ENCODE measurements at places on chromosomes 3 and 15.
A peak's percentile ranks its signal among the peaks of the same experiment; 100 is the strongest.

GRCh38 chr3:171164067-171164465 is 137.5 kb upstream of the SLC2A2 start:
- DNase-seq = no peak

GRCh38 chr15:44536302-44536961 is 515 bp upstream of the EIF3J start:
- DNase-seq = no peak

DNA sequence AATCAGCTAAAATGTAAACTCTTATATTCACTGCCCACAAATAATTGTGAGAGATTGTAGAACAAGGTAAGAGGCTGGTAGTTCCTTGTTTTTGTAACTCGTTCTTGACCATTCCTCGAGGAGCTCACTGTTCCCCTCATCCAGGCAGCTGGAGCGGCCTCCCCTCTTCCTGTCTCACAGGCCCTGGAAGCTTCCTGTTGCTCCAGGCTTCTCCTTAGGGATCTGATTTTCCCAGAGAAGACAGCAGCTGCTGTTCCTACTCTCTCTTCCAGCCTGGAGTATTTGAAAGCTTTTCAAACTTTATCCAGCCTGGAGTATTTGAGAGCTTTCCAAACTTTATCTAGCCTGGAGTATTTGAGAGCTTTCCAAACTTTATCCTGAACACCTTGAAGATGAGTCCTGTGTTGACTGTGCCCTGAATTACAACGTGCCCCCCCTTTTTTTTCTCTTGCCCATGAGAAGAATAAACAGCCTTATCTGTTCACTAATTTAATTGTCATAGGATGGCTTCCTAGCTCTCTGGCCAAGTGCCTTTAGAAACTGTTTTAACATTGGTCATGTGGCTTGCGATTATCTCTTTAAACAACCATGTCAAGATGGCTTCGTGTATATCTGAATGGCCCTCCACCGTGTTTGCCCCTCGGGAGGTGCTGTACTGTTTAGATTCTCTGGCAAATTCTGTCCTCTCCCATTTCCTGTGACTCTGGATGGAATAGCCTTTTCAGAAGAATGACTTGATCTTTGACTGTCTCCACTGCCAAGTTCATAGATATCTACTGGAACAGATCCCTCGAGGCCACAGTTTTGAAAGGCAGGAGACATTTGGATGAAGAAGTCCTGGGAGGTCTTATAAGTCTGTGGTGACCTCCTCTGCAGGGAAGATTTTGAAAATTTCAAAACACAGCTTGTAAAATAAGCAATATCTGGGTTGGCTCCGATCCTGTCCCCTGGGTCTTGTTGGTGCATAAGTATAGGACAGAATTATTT is 4.8 kb downstream of the ADAMTSL3 start:
- DNase-seq = no peak

- peak; percentile 66 for DNase-seq
Observed at GRCh38 chr15:43249699-43250203, 17.0 kb downstream of the TGM5 start.

DNA sequence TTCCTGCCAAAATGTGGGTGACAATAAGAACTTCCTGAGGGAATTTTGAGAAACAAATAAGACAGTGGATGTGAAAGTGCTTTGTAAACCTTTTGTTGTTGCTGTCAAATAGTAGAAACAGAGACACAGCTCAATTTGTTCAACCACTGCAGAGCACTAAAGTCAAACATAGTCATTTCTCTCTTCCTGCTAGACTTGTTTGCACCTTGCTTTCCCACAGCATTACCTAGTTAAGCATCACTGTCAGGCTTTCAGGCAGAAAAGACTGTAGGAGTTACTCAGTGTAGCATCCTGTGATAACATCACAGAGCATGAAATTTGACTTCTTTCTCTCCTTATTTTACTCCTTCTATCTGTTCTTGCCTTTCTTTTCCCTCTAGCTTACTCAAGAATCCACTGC is 27.1 kb downstream of the SLC12A1 start:
- no peak for DNase-seq

DNA sequence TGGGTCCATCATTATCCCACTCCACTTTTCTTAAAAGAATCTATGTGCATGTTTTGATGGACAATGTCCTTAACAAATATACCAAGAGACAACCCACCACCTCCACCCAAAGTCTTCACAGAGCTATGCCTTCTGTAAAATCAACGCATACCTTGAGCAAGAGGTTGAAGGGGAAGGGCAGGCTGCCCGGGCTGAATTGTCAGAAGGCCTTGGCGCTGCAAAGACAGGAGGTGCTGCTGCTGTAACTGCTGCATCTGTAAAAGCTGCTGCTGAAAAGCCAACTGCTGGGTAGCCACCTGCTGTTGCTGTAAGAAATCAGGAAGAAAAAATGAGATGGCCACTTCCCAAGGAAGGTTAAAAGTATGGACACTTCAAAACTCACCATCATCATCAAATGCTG is 536.7 kb downstream of the FOXP1 start:
- DNase-seq = no peak

DNA sequence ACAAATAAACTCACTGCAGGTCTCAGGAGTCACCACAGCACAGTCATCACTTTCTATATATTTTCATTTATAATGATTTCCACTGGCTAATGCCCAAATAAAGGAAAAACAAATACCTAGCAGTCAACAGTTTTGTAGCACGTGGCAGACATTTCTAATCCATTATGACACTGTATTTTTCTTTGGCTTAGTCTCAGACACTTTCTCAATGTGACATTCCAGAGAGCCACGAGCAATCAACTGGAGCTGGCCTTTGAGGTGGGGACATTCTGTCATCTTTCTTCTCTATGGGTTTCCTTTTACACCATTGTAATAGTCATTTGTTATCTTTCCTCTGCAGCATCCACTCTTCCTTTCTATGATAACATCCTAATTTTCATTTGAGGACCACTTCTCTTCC is 119.7 kb downstream of the WNT5A start:
- DNase-seq = no peak

DNA sequence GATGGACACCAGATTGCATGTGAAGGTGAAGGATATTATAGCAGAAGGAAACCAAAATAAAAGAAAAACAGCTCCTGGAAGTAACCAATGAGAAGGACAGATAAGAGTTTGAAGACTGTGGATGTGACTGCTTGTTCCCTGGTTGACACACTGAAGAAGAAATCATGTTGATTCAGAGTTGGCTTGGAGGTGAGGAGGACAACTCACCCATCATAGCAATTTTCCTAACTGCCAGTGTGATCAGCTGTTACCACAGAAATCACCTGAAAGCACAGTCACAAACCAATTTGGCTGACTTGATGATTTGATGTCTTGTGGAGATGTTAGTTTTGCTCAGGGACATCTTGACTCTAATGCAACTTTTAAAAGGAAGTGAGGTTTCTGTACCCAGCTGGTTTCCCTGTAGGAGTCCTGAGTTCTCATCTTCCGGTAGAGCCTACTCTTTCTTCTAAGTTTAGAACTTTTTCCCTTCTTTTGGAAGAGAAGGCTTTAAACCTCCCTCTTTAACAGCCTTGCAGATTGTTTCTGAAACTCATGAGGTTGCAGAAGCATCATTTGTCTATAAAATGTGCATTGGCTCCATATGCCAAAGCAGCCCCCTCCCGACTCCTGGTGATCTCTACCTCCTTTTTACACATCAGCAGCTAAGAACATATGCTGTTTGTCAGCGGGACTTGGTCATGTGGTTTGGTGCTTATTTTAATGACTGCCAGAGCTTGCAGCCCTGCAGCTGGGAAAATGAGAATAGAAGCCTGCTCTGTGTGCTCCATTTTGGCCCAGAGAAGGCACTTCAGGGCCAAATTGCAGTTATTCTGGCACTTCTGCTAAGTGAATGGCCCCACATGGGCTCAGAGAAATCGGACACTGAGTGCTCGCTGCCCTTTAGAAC is 10.3 kb downstream of the ATG7 start:
- no peak for DNase-seq

- no peak for DNase-seq
Observed at GRCh38 chr3:130969621-130970020, 57.0 kb downstream of the ASTE1 start.

DNA sequence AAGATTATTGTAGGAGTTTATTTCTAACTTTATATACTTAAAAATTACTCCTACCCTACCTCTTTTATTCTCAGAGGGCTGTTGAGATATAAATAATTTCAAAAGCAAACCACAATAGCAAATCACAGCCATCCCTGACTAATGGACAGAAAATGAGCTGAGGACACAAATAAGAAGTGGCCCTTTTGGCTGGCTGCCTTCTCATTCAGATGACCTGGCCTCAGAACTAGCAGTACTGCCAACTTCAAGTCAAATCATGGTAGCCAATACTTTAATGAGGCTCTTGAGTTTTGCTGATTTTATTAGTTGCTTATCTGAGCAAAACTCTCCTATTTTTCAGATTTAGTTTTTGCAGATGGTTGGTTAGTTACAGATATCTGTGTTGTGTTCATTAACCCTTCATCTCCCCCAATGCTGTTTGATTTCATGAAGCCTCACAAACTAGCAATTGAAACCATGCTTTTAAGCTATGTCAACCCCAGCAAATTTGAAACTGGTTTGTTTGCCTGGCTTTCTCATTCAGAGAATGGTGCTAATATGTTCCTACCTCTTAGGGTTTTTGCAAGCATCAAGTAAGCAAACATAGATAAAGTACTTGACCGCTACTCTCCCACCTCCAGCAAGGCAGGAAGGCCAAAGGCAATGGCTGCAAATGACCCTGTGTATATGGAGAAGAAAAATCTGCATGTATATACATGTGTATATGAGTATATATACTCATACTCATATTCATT is 73.4 kb upstream of the HACD2 start:
- no peak for DNase-seq

DNA sequence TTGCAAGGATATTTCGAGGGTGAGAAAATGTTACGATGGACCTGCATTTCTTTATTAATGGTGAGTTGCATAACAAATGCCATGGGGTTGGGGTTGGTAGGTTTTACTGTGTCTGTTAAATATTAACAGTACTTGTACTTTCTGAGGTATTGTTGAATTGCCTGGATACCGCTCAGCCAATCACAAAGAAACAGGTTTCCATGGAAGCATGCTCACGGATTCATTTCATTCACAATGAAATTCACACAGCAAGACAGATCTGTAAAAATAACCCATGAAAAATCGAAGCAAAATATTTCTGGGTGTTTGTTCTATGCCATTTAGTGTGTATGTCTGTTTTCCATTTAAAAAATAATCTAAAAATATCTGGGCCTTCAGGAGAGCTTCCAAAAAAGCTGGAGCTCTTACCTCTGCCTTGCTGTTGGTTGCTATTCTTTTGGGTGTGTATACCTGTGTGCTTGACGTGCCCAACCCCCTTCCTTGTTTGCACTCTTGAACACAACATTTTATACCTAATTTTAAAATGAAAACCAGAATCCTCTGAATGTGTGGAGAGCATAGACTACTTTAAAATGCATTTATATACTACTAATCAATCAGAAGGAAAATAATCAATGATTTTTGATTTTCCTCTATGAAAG is 479.8 kb upstream of the TBL1XR1 start:
- no peak for DNase-seq

DNA sequence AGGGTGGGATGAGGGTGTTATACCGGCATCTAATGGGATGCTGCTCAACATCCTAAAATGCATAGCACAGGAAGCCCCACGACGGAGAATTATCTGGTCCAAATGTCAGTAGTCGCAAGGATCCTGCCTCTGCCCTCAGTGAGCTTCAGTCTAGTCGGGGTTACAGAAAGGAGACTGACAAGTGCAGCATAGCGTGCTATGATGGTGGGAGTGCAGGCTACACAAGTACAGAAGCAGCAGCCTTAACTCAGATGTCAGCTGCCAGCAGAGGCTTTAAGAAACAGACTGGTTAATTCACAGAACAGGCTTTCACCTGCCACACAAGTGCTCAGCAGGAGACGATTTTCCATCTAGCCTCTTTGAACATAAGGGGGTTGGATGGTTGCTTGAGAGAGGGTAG is 6.9 kb downstream of the LRRN1 start:
- DNase-seq = no peak

DNA sequence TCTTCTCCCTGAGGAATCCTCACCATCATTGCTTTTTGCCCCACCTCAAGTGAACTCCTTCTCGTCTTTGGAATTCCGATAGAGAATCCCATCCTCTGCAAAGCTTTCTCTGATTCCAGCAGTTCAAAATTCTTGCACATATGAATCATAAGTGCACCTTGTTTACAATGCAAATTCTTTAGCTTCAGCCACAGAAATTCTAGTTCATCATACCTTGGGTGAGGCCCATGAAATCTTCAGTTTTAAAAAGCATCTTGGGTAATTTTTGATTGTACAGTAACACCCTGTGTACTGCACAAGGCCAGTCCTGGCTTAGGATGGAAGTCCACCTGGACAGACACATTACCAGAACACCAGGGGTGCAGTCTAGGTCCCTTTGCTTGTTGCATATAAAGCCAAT is 30.8 kb downstream of the MDFIC2 start:
- no peak for DNase-seq

GRCh38 chr15:95160316-95160715 is 929.0 kb downstream of the MCTP2 start:
- DNase-seq = no peak

DNA sequence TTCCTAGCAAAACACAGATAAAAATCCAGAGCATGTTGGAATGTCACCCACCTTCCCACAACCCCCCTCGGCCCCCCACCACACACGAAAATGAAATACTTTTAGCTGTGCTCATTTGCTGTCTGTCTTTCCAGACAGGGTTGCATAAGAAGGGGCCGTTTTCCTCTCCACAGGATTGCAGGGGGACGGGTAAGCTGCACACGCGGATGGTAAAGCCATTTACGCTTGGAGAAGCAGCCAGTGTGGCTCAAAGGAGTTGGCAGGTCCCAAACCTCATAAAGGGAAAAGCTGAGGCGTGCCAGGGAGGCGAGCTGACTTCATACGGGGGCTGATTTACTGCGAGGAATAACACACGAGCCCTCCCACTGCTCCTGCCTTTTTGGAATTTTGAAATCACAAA is 47.4 kb upstream of the ITGA11 start:
- DNase-seq = no peak

- DNase-seq = no peak
Observed at GRCh38 chr15:49370782-49371181, 52.3 kb upstream of the FGF7 start.

GRCh38 chr3:44045476-44046275 is 196.0 kb upstream of the TOPAZ1 start:
- peak; percentile 42 for DNase-seq
